Putamen (tissue), 1 donor: ENCODE measurements at places on chromosomes 2 and 18.

GRCh38 chr2:227653419-227653818 is 13.2 kb upstream of the SCYGR5 start:
- no peak for DNase-seq

- DNase-seq: no peak
These were observed 42.6 kb upstream of the HPCAL1 start for GRCh38 chr2:10260130-10260529.

GRCh38 chr2:105734762-105735538 is 9.8 kb upstream of the NCK2 start:
- DNase-seq: no peak

DNA sequence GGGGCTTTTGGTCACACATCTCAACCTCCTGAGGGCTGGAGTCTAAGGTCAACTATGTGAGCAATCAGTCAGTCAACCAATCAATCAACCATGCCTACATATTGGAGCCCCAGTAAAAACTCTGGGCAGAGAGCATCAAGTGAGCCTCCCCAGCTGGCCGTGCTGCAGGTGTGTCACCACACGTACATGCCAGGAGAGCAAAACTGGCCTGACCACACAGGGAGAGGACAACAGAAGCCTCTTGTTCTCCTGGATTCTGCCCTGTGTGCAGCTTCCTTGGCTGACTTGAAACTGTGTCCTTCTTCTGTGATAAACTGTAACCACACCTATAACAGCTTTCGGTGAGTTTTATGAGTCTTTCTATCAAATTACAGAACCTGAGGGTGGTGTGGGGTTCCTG is 25.9 kb downstream of the GPR35 start:
- no peak for DNase-seq

- DNase-seq: peak; percentile 52
These were observed 657 bp downstream of the SGPP2 start for GRCh38 chr2:222424729-222425671.

DNA sequence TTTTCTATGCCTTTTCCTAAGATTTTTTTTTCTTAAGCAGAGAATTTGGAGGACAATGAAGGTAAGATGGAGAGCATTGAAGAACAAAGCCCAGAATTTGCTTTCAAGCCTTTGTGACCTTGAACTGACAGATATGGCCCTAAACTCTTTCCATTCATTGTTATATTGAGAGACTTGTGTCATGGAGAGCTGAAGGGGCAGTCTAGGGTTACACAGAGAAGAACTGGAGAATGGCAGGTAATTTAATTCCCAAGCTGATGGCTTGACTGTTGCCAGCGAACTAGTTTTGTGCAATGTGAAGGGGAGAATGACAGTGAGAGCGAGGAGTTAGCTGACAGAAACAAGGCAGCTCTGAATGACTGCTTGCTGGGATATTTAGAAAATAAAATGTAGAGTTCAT is 1344.2 kb downstream of the LRP1B start:
- no peak for DNase-seq

- no peak for DNase-seq
These were observed 106.3 kb downstream of the GYPC start for GRCh38 chr2:126761981-126762878.

- no peak for DNase-seq
These were observed 1964.5 kb upstream of the PIK3C3 start for GRCh38 chr18:39990540-39990939.

DNA sequence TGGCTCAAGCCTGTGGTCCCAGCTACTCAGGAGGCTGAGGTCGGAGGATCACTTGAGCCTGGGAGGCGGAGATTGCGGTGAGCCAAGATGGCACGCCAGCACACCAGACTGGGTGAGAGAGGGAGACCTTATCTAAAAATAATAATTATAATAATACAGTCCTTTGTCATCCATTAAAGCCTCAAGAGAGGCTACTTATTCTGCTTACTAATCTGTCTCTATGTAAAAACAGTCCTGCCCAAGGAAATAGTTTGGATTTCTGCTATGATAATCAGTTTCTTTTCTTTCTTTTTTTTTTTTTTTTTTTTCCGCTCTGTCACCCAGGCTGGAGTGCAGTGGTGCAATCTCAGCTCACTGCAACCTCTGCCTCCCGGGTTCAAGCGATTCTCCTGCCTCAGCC is 228.3 kb downstream of the C1D start:
- no peak for DNase-seq

DNA sequence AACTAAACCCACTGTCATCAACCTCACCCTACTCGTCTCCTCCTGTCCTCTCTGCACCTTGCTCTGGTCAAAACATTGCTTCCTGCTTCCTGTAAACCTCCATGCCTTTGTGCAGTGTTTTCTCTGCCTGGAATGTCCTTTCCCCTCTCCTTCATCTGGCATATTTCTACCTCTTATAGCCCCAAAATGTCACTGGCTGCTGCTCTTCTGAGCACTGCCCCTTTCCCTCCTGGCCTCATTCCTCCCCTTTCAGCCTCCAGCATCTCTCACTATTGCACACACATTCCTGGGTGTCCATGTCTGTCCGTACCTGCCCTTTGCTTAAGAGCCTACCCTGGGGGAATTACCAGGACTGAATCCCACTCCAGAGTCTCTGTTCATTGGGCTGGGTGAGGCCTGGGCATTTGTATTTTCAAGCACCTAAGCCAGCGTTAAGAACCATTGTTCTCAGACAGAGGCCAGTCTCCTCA is 84.9 kb downstream of the MOGAT1 start:
- DNase-seq: no peak

- DNase-seq: no peak
These were observed 36.5 kb downstream of the PSMD14 start for GRCh38 chr2:161344692-161345091.

- DNase-seq: no peak
These were observed 1.3 kb downstream of the BIRC6 start for GRCh38 chr2:32358111-32358482.
